Activated CD4-positive, alpha-beta memory T cell treated with anti-CD3 and anti-CD28 coated beads, Interleukin-2, amount 10 ng/mL, durations not matched to agents 7 days and 5 days (primary cell): ENCODE measurements at places on chromosomes 3 and 15. TPM values are rescaled to one million over a fixed set of nuclear protein-coding genes. Genes with fewer than 3 reads are reported as not detected.

DNA sequence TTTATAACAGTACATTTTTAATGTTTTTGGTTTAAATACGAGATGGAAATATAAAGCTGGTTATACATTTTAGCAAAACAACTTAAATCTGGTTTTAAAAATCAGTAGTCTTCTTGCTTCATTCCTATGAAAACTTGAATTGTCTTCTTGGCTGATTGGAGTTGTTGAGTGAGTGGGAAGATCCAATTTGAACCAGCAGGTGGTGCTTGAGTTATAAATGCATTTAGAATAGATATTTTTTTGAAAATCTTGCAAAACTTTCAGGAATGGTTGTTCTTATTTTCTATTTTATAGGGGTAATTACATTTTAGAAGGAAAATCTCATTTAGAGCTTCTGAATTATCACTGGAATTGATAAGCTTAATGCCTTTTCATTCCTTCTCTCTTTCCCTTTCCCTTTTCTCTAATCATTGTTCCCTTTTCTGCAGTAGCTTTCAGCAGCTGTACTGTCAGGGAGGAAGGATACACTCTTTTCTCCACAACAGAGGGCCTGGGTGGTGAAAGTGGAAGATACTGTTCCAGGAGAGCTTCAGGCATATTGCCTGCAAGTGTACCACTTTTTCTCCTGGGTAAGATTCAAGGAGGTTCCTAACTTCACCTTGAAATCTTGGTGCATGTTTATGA lies 335.6 kb downstream of the NLGN1 start:
- no peak for DNase-seq

GRCh38 chr3:37863949-37864822 lies 2.5 kb downstream of the CTDSPL start:
- DNase-seq, result no peak

DNA sequence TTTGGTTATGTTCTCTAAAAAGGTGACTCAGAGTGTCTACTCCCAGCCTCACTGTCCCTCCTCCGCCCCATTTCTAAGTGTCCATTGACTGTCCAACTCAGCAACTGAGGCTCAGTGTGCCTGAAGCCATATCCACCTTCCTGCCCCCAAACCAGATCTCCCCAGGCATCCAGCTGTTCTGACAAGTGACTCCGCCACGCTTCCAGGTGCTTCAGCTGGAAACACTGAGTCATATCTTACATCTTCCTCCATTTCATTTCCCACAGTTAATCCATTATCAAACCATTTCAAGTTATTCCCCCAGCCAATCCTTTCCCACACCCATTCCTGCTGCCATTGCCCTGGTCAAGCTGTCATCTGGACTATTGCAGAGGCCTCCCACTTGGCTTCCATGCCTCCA lies 17.1 kb downstream of the MAGEF1 start:
- DNase-seq, result no peak

- DNase-seq, result no peak
These were observed 19.5 kb downstream of the SLC4A7 start for GRCh38 chr3:27464646-27465045.

GRCh38 chr3:136414476-136414875 lies 164.3 kb downstream of the PCCB start:
- DNase-seq, result no peak

DNA sequence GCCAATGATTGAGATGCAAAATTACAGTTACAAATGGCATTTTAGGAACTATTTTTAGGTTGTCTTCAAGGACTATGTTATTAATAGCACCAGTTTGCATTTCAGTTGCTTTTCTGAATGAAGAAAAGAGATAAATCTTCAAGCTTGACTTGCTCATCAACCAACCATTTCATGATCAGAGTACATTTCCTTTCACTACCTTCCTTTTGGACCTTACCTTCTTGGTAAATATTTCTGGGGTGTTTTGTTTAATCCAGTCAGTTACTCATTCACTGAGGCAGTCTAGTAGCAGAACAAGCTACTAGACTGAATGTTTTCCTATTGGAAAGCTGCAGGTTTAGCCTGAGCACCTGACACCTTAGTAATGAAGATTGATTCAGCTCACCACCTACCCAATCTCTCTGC lies 8.2 kb downstream of the SLC27A2 start:
- DNase-seq, result no peak

GRCh38 chr15:100298257-100298656 lies 43.5 kb downstream of the ADAMTS17 start:
- DNase-seq, result no peak

The ASB7 gene
- total RNA-seq, result 23.1 TPM
